ENCODE measurements at places on chromosomes 16 and 17.

DNA sequence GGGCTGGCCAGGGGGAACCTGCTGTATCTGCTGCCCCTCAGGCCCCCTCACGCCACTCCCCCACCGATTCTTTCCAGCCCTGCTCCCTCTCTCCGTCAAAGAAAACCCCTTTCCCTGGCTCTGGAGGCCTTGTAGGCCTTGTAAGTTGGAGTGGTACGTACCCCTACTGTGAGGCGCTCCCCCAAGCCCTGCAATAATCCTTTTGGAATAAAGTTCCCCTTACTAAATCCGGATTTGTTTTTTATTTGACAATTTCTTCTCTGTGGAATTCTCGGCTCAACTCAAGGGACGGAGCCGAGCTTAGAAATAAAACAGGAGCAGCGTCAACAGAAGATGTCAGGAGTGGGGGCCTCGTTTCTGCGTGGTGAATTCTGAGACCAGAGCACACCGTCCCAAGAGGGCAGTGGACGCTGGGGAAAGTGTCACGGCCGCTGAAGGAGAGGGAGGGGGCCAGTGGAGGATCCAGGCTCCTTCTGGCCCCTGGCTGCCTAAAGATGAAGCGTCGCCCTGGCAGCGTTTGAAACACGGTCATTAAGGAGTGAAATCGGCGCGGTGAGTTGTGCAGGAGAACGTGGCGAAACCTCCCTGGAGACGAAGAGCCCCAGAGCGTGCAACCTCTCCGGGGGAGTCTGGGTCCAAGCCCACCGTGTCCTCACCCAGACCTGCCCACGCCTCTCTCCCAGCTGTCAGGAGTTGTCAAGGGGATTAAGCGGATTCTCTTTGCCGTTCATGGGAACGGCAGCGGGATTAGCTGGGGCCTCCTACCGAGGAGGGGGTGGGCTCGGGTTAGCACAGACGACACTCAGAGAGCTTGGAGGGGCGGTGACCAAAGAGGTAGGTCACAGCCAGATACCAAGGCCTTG, 47.0 kb downstream of the SLC7A5 start:
- no peak for DNase-seq

DNA sequence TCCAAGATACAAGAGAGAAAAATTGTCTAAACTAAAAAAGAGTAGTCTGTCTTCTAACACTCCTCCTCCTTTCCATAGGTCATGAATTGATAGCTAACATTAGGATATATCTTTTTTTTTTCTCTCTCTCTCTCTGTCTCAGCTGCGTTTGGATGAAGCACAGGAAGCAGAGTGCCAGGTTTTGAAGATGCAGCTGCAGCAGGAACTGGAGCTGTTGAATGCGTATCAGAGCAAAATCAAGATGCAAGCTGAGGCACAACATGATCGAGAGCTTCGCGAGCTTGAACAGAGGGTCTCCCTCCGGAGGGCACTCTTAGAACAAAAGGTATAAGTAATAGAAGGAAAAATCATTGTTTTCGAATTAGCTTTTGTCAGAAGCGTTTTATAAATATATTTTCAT, 32.9 kb downstream of the ABHD15 start:
- DNase-seq = no peak

DNA sequence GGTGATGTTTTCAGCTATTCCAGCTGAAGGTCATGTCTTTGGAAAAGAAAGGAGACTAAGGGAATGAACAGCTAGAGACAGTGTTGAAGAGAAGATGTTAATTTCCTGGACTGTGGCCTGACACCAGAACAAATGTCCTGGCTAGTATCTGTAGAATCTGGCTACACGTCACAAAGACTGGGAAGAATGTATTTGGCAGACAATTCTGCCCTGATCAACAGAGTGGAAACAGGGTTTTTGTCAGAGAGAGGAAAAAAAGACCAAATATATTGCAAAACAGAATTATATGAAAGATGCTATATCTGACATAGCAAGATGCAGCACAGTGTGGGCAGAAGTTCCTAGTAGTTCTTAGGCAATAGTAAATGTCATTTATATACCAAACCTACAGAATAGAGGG, 17.0 kb upstream of the ANKFN1 start:
- no peak for DNase-seq

DNA sequence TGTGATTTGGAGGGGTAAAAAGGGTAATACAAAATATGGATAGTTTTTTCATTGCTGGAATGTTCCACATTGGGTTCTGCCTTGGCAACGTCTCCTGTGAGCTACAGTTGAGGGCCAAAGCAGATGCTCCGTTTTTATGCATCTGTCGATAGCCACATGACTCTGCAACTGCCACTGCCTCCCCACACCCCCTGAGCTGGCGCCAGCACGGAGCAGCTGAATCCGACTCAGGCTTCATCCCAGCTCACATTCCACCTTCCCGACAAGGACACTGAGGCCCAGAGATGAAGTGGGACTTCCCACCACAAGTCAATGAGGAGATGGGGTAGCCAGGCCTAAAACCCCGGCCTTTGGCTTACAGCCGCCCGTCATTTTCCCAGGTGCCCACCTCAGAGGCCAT, 334.1 kb downstream of the CDH13 start:
- DNase-seq = no peak

DNA sequence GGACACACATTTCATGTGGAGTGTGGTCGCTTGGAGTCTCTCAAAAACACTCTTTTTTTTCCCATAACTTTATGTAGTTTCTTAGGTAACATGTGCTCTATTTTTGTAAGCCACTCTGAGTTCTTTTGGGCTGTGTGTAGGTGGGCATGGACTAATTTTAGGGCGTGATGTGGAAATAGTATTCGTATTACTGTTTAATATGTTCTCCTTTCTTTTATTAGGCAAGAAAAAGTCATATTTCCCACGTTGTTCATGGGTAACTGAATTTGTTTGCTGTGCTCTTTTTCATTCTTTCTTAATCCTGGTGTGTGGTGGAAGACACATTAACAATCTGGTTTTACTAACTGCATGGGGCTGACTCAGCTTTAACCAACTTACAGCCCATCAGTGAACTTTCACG, 27.4 kb downstream of the NDEL1 start:
- DNase-seq = no peak

GRCh38 chr17:80246726-80247125, 13.9 kb upstream of the RNF213 start:
- no peak for DNase-seq

- no peak for DNase-seq
These were observed 113.2 kb downstream of the PRKCA start for GRCh38 chr17:66415366-66416206.

- no peak for DNase-seq
These were observed 1337.5 kb upstream of the CDH8 start for GRCh38 chr16:63373744-63374143.

DNA sequence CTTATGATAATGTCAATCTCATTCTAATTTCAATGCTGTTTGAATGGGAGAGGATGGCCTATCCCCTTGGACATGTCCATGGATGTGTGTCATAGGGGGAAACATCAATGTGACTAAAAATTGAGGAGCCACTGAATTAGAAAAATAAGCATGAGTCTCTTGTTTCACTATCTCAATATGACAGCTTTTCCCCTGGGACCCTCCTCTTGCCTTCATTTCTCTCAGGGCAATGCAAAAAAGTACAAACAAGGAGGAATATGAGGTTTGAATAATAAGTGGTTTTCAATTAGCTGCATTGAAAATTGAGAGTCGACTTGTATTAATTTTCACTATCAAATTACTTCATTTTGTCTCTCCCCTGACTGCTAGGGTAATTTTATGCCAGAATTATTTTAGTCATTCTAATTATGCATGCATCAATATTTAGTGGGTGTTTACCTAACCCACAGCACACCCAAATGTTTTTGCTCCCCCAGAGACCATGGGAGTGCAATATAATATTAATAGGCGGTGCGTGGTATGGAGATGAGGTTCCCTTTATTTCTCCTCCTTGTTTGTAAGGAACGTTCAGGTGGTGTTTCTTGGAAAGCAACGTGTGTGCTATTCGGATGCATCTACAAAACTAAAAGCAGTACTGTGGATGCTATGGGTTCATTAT, 6.8 kb upstream of the SDR42E1 start:
- DNase-seq = no peak

GRCh38 chr17:66636111-66636510, 198.8 kb upstream of the CACNG5 start:
- no peak for DNase-seq

DNA sequence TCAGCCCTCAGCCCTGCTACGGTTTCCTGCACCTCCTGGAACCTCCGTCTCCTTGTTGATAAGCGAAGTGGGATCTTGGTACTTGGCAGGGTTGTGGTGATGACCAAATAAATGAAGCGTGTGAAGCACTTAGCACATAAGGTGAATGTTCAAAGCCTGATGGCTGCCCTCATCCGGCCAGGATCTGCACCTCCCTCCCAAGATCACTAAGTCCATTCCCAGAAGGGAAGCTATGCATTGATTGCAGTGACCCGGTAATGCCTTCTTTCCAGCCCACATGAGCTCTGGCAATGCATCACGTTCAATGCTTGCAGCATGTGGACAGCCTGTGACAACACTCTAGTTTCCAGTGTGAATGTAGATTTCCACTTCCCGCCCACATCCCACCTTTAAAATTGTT, 24.9 kb upstream of the RHOT1 start:
- DNase-seq = no peak

DNA sequence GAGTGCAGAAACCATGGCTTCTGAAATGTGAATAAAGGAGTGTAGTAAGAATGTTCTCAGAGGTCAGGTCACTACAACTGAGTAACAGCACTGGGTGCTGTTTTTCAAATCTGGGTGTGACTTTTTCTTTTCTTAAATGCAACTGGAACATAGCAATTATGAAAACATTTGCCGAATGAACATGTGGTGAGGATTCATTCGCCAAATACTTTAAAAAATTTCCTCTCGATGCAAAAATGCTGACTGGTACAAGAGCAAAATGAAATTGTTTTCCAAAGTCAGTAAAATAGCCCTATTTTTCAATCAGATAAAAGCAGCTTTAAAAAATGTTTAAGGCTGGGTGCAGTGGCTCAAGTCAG, 18.6 kb downstream of the ZDHHC7 start:
- no peak for DNase-seq

DNA sequence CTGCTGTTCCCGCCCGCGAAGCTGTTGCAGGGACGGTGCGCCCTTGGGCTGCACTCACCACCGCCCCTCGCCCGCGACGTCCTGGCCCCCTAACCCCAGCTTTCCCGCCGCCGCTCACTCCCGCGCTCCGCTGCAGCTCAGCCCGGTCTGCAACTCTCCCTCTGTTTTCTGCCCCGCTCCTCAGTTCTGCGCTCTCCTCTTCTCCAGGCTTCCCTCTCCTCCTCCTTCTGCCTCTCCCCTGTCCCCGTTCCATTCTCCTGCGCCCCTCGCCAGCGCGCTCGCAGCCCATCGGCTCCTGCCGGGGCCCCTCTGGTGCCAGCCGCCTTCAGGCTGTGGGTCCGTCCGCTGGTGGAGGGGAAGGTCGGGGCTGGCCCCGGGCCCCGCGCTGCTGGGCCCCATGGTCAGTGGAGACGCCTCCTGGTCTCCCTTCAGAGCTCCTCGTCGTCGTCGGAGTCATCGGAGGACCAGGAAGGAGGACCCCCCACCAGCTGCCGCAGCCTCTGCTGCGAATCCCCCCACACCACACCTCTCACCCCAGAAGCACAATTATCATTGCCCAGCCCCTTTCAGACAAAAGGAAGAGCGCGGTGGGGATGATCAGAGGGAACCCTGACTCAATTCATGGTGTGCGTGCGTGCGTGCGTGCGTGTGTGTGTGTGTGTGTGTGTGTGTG, 223.2 kb upstream of the FOXF1 start:
- DNase-seq = no peak

DNA sequence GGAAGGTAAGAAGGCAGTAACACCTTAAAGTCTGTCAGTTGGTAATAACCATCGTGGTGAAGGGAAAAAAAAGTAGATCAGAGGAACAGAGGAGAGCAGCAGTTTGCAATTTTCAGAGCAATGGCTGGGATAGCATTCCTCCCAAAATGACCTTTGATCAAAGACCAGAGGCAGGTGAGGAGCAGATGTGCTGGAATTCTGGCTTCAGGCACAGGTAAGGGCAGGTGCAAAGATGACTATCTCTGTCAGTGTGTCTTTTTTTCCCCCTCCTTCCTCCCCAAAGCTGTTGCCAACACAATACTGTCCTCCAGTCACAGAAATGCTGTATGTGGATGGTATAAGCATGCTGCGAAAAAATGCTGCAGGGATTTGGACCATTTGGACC, 166.7 kb downstream of the XYLT1 start:
- DNase-seq = no peak

GRCh38 chr16:85246473-85246872, 134.2 kb upstream of the CIBAR2 start:
- DNase-seq = no peak

DNA sequence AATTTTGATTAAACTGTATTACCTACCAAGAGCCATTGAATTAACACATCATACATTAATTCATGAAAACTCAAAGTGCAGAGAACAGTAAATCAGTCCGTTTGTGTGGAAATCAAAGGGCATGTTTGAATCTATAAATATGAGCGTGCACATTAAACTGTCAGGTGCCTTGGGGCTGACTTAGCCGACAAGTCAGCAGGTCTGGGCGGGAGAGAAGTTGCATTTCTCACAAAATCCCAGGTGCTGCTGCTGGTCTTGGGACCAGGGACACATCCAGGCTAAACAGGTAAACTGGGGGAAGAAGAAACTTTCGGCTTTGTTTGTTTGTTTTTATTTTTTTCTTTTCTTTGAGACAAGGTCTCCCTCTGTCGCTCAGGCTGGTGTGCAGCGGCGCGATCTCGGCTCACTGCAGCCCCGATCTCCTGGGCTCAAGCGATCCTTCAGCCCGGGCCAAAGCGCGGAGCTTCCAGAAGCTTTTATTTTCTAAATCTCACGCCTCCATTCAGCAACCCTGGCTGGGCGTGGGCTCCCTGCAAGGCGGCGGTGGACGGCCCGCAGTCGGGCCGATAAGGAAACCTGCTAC, 213.9 kb downstream of the MRTFB start:
- DNase-seq = no peak

DNA sequence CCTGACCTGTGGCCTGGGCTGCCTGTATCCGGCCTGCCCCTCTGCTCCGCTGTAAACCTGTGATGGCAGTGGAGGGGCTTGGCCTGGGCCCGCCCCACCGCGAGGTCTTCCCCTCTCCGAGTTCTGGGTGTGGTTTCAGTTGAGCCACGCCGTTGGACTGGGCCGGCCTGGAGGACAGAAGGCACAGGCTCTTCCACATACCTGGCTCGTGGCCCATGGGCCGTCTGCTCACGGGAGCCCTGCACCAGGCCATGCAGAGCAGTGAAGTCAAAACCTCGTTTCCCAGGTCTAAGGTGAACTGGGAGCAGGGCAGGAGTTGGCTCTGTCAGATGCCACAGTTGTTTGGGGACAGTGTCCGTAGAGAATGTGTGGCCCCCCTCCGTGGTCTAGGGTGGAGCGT, 5.6 kb upstream of the RNPS1 start:
- no peak for DNase-seq

- DNase-seq = no peak
These were observed at the start of gene ALDH3A1 for GRCh38 chr17:19747829-19748806. TSS of gene ALDH3A1 (minus strand) at chr17:19748298. CDS start at chr17:19745129, 3,169 bp downstream.

GRCh38 chr17:42067371-42068091, 17.1 kb upstream of the C17orf113 start:
- peak; percentile 83 for DNase-seq

GRCh38 chr17:7281953-7282751, 634 bp downstream of the SLC2A4 start:
- DNase-seq = no peak
